ENCODE measurements at places on chromosomes 11 and 22. TPM values are rescaled to one million over a fixed set of nuclear protein-coding genes. Genes with fewer than 3 reads are reported as not detected.

- no peak for DNase-seq
Measured at GRCh38 chr11:123314972-123315371, 115.1 kb upstream of the GRAMD1B start.

DNA sequence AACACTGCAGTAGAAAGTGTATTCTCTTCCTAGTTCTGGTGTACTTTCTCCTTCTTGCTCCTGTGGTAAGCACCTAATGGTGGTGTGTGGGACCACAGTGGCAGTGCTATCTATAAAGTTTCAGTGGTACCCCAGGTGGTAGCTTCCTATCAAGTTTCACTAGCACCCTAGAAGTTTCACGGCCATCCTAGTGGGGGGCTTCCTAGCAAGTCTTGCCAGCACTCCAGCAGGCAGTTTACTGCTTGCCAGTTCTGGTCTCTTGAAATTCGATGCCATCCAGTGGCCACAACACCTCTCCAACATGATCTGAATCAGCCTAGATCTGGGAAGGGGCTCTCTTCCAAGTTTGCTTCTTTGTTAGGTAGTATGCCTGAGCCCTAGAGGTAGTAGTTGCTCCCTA is 229.6 kb downstream of the SWAP70 start:
- DNase-seq, result no peak

DNA sequence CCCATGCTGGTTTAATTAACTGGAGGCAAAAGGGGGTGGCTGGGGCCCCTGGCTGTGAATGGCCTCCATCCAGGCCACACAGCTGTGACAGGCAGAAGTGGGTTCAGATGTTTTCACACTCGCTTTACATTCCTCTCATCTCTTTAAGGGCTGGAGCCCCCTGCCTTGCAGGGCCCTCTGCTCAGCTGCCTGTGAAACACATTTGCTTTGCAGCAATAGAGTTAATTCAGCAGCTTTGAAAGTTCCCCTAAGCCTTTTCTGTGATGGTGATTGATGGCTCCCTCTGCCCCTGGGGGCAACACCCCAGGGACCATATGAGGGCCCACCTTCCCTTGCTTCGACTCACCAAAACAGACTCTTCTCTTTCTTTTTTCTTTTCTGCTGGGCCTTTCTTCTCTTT is 139.3 kb downstream of the FEZ1 start:
- DNase-seq, result no peak

GRCh38 chr11:72613977-72614376 is 60.2 kb downstream of the PDE2A start:
- no peak for DNase-seq

Gene SUSD2
- 0.64 TPM for total RNA-seq

Gene F2
- total RNA-seq, result not detected

Measured in fibroblast of villous mesenchyme (primary cell).